Astrocyte (in vitro differentiated cells and primary cell): ENCODE measurements at places on chromosomes 1 and 21. TPM values are rescaled to one million over a fixed set of nuclear protein-coding genes. Genes with fewer than 3 reads are reported as not detected.

DNA sequence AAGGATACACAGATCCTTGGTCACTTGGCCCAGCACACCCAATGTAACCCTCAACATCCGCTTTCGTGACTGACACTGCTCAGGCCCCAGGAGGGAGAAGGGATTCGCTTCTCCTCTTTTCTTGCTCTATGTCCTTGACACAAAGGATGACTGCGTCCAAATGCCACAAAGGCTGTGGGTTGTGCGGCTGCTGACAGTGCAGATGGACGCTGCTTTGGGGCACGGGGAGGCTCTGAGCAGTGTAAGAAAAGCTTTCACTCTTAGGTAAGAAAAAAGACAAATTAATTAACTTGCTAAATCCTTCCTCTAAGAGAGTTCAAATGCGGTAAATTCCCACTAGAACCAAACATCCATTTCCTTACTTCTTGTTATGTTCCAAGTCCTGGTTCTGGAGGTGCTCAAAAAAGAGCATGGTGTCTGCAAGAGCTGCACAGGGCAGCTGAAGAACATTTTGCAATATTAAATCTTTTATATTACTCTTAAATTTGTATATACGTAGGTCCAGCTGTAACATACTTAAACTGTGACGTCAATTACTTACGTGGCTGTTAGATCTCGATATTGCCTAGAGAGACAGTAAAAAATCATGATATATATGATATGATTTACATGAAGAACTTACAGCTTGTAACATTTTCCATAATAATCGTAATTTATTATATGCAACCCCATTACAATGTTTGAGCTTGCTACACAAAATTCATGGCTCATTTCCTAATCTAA, 19.4 kb upstream of the EPHB2 start:
- no peak overlapping the region for H3K27ac ChIP-seq
- H3K36me3 ChIP-seq, result no peaks in the 10 kb centered on the region
- H3K4me3 ChIP-seq, result no peak overlapping the region
- DNase-seq, result no peak
- H3K4me1 ChIP-seq, result peaks cover 8% of the 10 kb centered on the region

DNA sequence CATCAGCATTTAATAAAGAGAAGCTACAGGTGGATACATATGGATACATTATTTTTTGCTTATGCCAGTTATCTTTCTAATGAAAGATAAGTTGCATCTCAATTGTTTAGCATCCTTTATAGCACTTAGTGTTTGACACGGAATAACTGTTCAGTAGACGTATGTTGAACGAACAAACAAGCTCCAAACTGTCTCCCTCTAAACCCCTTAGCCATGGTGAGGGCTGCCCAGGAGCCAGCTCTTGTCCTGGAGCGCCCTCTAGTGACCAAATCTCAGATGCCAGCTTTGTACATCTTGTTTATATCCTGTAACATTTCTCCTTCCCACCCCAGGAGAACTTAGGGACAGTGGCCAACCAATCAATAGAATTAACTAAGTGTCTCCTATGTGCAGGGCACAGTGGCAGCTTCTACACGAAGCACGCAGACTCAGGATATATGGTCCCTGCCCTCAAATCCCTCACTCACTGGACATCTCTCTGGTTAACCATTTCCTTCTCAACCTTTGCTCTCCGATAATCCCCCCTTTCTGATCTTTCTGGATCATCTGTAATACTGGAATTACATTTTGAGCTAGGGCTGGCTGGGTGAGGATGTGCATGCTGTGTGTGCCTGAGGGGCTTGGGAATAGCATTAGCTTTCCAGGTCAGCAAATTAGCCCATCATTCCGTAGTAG, 22.9 kb downstream of the KCNA10 start:
- peaks cover 3% of the 10 kb centered on the region for H3K27me3 ChIP-seq
- peak; percentile 40 for DNase-seq
- no peaks in the 10 kb centered on the region for H3K36me3 ChIP-seq
- H3K4me1 ChIP-seq, result no peaks in the 10 kb centered on the region
- no peak overlapping the region for H3K27ac ChIP-seq
- H3K4me3 ChIP-seq, result no peak overlapping the region

DNA sequence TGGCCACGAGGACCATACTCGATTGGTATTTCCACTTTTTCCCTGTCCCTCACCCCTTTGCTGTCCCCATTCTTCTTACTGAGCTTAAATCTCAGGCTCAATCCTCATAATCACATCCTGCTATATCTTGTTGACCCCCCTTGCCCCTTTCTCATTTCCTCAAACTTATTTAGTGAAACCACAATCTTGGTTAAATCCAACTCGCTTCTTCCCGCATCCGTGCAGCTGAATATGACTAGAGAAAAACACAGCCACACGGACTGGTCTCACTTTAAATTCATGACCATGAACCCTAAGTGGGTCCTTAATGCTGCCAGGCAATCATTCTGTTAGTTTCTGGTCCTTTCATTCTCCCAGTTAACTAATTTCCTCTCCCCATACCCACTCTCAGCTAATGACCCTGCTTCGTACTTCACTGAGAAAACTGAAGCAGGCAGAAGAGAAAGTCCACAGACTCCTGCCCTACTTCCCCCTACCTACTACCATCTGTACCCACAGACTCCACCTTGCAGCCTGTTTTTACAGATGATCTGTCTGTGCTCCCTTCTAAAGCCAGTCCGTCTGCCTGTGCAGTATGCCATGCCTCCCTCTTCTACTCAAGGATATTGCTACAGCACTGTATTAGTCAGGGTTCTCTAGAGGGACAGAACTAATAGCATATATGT, 96.8 kb upstream of the LMO4 start:
- H3K4me3 ChIP-seq, result no peak overlapping the region
- H3K27ac ChIP-seq, result no peak overlapping the region
- H3K36me3 ChIP-seq, result no peaks in the 10 kb centered on the region
- no peaks in the 10 kb centered on the region for H3K27me3 ChIP-seq
- H3K4me1 ChIP-seq, result peaks cover 2% of the 10 kb centered on the region

DNA sequence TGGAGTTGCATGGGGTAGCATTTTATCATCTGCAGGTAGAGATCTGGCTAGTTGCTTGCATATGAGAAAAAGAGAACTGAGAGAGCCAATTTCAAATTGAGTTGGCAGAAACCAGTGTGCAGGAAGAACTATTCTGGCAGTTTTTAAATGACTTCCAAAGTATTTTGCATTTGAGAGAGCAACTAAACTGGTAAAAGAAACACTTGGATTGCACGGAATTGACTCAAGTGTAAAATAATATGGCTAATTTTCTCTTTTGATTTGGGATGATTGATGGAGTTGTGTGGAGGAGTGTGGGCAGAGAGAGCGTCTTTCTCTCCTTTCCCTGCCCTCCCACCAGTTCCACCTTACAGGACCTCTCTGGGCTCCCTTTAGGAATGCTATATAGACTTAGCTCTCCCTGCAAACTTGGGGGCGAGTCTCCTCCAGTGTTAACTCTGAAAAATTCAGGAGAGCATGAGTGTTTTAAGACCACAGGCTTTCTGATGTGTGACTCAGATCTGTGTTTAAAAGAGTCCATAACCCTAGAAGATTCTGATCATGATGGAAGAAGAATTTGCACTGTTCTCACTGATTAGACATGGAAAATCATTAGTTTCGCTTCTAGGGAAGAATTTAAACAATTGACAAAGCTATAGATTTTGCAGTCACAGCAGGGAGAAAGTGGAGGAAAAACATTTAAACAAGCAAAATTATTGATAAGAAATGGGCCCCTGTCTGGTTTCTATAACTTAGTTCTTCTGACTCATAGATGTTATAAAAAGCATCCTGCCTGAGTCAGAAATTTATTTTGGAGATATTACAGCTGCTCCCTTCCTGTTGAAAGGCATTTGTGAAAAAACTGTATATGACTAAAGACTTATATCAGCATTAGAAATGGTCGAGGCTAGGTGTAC, 24.9 kb upstream of the CTBS start:
- no peaks in the 10 kb centered on the region for H3K36me3 ChIP-seq
- peak overlapping the region; percentile 91 for H3K27ac ChIP-seq
- peaks cover 43% of the 10 kb centered on the region for H3K4me1 ChIP-seq
- H3K27me3 ChIP-seq, result no peaks in the 10 kb centered on the region

DNA sequence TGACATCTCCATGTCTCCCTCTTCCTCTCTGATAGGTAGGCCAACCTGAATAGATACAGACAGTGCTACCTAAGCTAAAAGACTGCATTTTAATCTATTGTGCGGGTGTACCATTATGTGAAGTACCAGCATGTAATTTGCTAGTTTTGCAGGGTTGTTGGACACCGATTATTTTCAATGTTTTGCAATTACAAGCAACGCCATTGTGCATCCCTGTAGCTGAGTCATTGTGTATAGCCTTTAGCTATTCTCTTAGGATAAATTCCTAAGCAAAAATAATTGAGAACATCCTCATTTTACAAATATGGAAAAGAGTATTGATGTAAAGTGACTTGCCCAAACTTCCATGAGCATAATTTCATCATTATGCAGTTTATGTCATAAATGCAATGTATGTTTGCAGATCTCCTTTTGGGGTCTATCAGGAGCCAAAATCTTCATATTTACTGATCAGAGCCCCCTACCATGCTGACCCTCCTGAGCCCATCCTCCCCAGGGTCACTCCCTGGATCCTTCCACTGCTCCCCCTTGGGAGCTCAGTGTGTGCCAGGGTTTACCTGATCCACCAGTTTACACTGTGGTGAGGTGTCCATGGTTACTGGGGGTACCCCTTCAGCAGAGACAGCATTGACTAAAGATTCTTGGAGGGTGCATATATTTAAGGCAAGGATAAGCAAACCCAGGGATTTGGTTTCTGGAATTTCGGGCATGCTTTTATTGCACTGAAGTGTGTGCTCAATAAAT, 80.6 kb downstream of the CCDC185 start:
- H3K36me3 ChIP-seq, result no peaks in the 10 kb centered on the region
- no peak for DNase-seq
- no peak overlapping the region for H3K4me3 ChIP-seq
- no peak overlapping the region for H3K27ac ChIP-seq
- no peaks in the 10 kb centered on the region for H3K4me1 ChIP-seq

DNA sequence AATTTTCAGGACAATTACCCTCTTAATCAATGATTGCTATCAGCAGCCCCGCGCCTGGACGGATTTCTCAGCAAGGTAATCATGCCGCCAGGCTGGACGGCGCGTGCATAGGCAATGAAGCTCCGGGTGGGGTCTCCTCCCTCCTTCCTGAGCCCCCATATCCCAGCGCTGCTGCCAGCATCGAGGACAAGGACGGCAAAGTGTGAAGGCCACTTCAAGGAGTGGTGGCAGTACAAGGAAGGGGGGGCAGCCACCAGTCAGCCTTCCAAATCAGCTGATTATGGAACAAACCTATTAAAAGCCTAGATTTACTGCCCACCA, 51.1 kb downstream of the DMAP1 start:
- H3K27ac ChIP-seq, result no peak overlapping the region
- DNase-seq, result no peak
- no peaks in the 10 kb centered on the region for H3K4me1 ChIP-seq

- no peaks in the 10 kb centered on the region for H3K36me3 ChIP-seq
- peaks cover 23% of the 10 kb centered on the region for H3K4me1 ChIP-seq
- H3K27ac ChIP-seq, result peak overlapping the region; percentile 83
Observed at GRCh38 chr1:178126741-178127185, 32.9 kb downstream of the RASAL2 start.

- no peak overlapping the region for H3K4me3 ChIP-seq
- H3K27me3 ChIP-seq, result no peaks in the 10 kb centered on the region
- no peak overlapping the region for H3K27ac ChIP-seq
- DNase-seq, result no peak
Observed at GRCh38 chr1:36093226-36093625, 4.5 kb downstream of the ADPRS start.

DNA sequence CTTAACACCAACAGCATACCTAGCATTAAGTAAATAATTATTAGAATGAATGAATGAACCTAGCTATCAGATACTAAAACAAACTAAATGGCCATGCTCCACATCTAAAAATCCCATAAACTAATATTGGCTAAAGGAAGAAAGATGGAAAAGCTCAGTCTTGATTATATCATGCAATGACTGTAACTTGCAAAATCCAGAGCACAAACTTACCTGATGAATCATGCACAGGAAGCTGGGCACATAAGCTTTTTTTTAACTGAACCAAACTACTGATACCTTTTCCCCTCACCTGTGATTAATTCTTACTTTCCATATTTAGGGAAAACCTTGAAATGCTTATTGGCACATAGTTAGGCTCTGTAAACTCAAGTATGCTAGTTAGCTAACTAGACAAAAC, 70.2 kb downstream of the KIF14 start:
- H3K27me3 ChIP-seq, result no peaks in the 10 kb centered on the region
- DNase-seq, result no peak
- H3K4me1 ChIP-seq, result no peaks in the 10 kb centered on the region
- peaks cover 3% of the 10 kb centered on the region for H3K36me3 ChIP-seq
- no peak overlapping the region for H3K4me3 ChIP-seq

- H3K27me3 ChIP-seq, result no peaks in the 10 kb centered on the region
- no peaks in the 10 kb centered on the region for H3K36me3 ChIP-seq
- no peak overlapping the region for H3K4me3 ChIP-seq
- H3K27ac ChIP-seq, result no peak overlapping the region
- DNase-seq, result no peak
Observed at GRCh38 chr1:5067246-5067645, 412.8 kb downstream of the AJAP1 start.

DNA sequence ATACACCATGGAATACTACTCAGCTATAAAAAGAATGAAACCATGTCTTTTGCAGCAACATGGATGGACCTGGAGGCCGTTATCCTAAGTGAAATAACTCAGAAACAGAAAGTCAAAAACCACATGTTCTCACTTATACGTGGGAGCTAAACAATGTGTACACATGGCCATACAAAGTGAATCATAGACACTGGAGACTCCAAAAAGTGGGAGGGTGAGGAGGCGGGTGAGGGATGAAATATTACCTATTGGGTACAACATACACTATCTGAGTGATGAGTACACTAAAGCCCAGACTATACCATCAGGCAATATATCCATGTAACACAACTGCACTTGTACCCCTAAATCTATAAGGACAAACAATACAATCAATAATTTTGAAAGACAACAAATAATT, 39.5 kb upstream of the FAM20B start:
- no peak overlapping the region for H3K4me3 ChIP-seq
- H3K36me3 ChIP-seq, result no peaks in the 10 kb centered on the region
- no peaks in the 10 kb centered on the region for H3K4me1 ChIP-seq
- DNase-seq, result no peak
- H3K27ac ChIP-seq, result no peak overlapping the region

DNA sequence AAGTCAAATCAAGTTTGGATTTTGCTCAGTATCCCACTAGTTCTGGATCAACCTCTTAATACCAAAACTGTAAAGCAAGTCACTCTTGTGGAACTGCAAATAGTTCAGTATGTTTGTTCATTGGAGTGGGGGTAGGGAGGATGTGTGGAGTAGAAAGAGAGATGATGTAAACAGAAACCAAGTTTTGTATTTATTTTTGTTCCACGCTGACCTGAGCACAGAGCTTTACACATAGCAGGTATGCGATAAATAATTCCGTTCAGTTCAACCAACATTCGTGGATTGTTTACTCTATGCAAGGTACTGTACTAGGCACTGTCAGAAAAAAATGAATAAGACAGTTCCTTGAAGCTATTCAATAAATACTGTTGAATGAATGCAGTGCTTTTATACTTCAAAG, 4.5 kb upstream of the ZNF644 start:
- no peaks in the 10 kb centered on the region for H3K36me3 ChIP-seq
- H3K4me3 ChIP-seq, result no peak overlapping the region
- H3K27me3 ChIP-seq, result no peaks in the 10 kb centered on the region
- H3K27ac ChIP-seq, result no peak overlapping the region
- no peaks in the 10 kb centered on the region for H3K4me1 ChIP-seq
- DNase-seq, result no peak

The ILDR2 gene
- total RNA-seq, result 7.8 and 9.3 TPM in 2 replicates

The GPR37L1 gene
- total RNA-seq, result not detected in 2 replicates

The FCER1A gene
- not detected in 2 replicates for total RNA-seq

The RAP1GAP gene
- total RNA-seq, result 3.2 and 5.4 TPM in 2 replicates

The CRYBG2 gene
- total RNA-seq, result 1.8 and 5.3 TPM in 2 replicates

The CITED4 gene
- 4.8 and 7.1 TPM in 2 replicates for total RNA-seq

The GJA9 gene
- total RNA-seq, result not detected in 2 replicates

The ARID1A gene
- total RNA-seq, result 72.3 and 85.1 TPM in 2 replicates

The HSD3B2 gene
- not detected in 2 replicates for total RNA-seq

The LCE1E gene
- not detected in 2 replicates for total RNA-seq

The NUDC gene
- total RNA-seq, result 70.2 and 71.6 TPM in 2 replicates
